ENCODE measurements at places on chromosomes 11 and 22.

DNA sequence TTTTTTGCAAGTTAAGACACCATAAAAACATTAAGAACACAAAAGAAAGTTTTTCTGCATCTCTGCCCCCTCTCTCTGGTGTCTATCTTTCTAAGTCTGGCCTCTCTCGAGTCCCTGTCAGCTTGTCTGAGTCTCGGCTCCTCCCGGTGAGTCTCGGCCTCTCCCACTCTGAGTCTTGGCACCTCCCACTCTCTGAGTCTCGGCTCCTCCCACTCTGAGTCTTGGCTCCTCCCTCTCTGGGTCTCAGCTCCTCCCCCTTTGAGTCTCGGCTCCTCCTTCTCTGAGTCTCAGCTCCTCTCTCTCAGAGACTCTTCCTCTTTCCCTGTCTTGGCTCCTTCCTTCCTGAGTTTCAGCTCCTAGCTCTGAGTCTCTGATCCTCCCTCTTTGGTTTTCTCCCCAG is 72.5 kb upstream of the AMPD3 start:
- no peak for DNase-seq
- H3K4me3 ChIP-seq, result no peak overlapping the region
- H3K27me3 ChIP-seq, result no peaks in the 10 kb centered on the region
- H3K27ac ChIP-seq, result no peak overlapping the region
- no peaks in the 10 kb centered on the region for H3K4me1 ChIP-seq
- H3K36me3 ChIP-seq, result no peaks in the 10 kb centered on the region

DNA sequence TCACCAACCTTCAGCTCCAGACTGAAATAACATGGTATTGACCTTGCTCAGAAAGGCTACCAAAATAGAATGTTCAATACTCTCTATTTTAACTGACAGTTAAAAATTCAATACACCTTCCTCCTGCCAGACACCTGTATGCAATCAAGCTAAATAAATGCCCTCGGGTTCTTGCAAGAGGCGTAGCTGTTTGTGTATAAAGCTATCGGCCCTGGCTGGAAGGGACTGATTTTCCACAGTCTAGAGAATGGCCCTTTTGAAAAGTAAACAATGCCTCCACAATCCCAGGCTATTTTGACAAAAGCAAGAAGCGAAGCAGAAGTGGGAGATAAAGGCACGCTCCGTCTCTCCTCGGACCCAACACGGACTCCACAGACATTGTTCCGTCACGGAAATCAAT is 791.2 kb downstream of the BRD1 start:
- no peaks in the 10 kb centered on the region for H3K36me3 ChIP-seq
- no peaks in the 10 kb centered on the region for H3K4me1 ChIP-seq
- DNase-seq, result no peak

GRCh38 chr22:50136581-50137015 is 33.9 kb upstream of the PANX2 start:
- no peaks in the 10 kb centered on the region for H3K4me1 ChIP-seq
- no peak overlapping the region for H3K27ac ChIP-seq
- H3K27me3 ChIP-seq, result no peaks in the 10 kb centered on the region
- no peak for DNase-seq
- H3K4me3 ChIP-seq, result no peak overlapping the region

- no peak overlapping the region for H3K4me3 ChIP-seq
- H3K4me1 ChIP-seq, result no peaks in the 10 kb centered on the region
- no peaks in the 10 kb centered on the region for H3K36me3 ChIP-seq
- H3K27ac ChIP-seq, result no peak overlapping the region
These were observed 380.5 kb downstream of the TENM4 start for GRCh38 chr11:79060081-79060953.

GRCh38 chr11:111320728-111321568 is 22.6 kb downstream of the POU2AF3 start:
- no peak overlapping the region for H3K4me3 ChIP-seq
- no peaks in the 10 kb centered on the region for H3K36me3 ChIP-seq
- no peak overlapping the region for H3K27ac ChIP-seq
- no peaks in the 10 kb centered on the region for H3K27me3 ChIP-seq
- no peaks in the 10 kb centered on the region for H3K4me1 ChIP-seq

Data from spleen (tissue), 13 donors.